ENCODE measurements at places on chromosomes 3 and 15. TPM values are rescaled to one million over a fixed set of nuclear protein-coding genes. Genes with fewer than 3 reads are reported as not detected.

SMCO1 gene
- not detected for total RNA-seq

P3H2 gene
- 16.0 TPM for total RNA-seq

ARGFX gene
- total RNA-seq: not detected

CNTN3 gene
- under 0.01 TPM for total RNA-seq

SPINT1 gene
- total RNA-seq: 3.2 TPM

FRMD4B gene
- 174 TPM for total RNA-seq

HTR3D gene
- not detected for total RNA-seq

ZBBX gene
- not detected for total RNA-seq

TMEM212 gene
- total RNA-seq: not detected

SLTM gene
- 65.9 TPM for total RNA-seq

PRSS50 gene
- not detected for total RNA-seq

PFN2 gene
- 76.8 TPM for total RNA-seq

LMAN1L gene
- total RNA-seq: not detected

FANCD2OS gene
- total RNA-seq: not detected

PGBD4 gene
- 1.3 TPM for total RNA-seq

CCDC71 gene
- total RNA-seq: 31.0 TPM

C2CD4B gene
- 58.1 TPM for total RNA-seq

ISG20 gene
- total RNA-seq: 4.9 TPM

RAB6B gene
- total RNA-seq: 0.98 TPM

CSTA gene
- not detected for total RNA-seq

PTX3 gene
- total RNA-seq: 395 TPM

AP3B2 gene
- total RNA-seq: not detected

CDC25A gene
- total RNA-seq: 20.9 TPM

P2RY14 gene
- total RNA-seq: not detected

STRC gene
- total RNA-seq: not detected

FOXB1 gene
- total RNA-seq: not detected

BRPF1 gene
- total RNA-seq: 34.3 TPM

C3orf70 gene
- total RNA-seq: 0.67 TPM

CLDN11 gene
- total RNA-seq: 698 TPM

RPL39L gene
- total RNA-seq: 13.9 TPM

CLDN1 gene
- 1.3 TPM for total RNA-seq

LRCH3 gene
- total RNA-seq: 49.1 TPM

MEGF11 gene
- total RNA-seq: not detected

GNAT1 gene
- total RNA-seq: not detected

ADAMTSL3 gene
- under 0.01 TPM for total RNA-seq

ANKRD63 gene
- total RNA-seq: not detected

FBN1 gene
- total RNA-seq: 127 TPM

TBC1D23 gene
- total RNA-seq: 45.9 TPM

CCDC66 gene
- 19.7 TPM for total RNA-seq

TRIM42 gene
- not detected for total RNA-seq

GOLGA8B gene
- 23.5 TPM for total RNA-seq

CTXN2 gene
- total RNA-seq: not detected

CACNA2D2 gene
- total RNA-seq: not detected

FES gene
- total RNA-seq: 45.2 TPM

HRG gene
- total RNA-seq: not detected

PLA1A gene
- total RNA-seq: 1.3 TPM

CCDC12 gene
- total RNA-seq: 29.1 TPM

DUOXA2 gene
- total RNA-seq: not detected

GOLGA6D gene
- total RNA-seq: not detected

UROC1 gene
- total RNA-seq: not detected

CYB561D2 gene
- 11.1 TPM for total RNA-seq

LRRIQ4 gene
- 0.19 TPM for total RNA-seq

TMEM108 gene
- 0.10 TPM for total RNA-seq

FAH gene
- total RNA-seq: 13.4 TPM
